ENCODE measurements at places on chromosomes 1 and 21.
A peak's percentile ranks its signal among the peaks of the same experiment; 100 is the strongest.

DNA sequence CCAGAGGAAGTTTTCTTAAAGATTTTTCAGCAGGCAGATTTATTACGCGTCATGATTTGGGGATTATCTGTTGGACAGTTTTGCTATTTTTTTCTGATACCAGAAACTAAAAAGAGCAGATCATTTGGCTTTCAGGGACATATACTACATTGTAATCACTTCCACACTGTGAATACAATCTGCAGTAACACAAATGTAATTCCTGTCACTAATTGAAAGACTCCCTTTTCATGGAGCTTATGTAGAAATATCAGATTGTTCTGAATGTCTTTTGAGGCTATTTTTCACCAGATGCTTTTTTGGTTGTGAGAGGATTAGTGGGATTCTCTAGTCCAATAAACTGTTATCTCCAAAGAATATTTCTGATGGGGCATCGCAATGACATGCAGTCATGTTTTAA, 464.2 kb downstream of the DISC1 start:
- DNase-seq, result no peak

DNA sequence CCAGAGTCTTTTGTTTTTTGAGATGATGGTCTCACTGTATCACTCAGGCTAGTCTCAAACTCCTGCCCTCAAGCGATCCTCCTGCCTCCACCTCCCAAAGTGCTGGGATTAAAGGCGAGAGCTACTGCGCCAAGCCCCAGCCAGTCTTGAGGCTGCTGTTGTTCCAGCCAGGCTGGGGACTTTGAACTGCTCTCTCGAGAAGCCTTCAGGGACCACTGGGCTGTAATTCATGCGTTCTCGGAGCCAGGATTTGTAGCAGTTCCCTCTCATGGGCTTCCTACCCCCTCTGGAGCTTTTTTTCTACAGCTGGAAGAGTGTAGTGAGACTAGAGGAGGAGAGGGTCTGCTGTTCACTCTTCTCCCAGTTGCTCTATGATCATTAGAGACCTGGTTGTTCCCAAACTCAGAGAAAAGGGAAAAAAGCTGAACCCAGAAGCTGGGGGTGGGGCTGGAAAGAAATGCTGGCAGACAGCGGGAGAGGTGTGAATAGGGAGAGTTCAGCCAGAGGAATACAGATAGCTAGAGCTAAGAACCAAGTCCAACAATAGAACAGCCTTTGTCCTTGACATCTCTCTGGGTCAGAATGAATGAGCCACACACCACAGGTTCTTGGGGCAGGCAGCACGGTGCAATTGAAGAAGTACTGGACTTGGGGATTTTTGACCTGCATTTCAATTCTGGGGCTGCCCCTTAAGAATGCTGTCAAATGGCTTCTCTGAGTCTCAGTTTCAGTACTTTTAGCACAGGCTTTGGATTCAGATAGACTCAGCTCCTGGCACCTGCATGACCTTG, 13.2 kb upstream of the SLC41A1 start:
- no peak for DNase-seq

GRCh38 chr1:200739702-200740570, 1.2 kb downstream of the CAMSAP2 start:
- no peak for DNase-seq

DNA sequence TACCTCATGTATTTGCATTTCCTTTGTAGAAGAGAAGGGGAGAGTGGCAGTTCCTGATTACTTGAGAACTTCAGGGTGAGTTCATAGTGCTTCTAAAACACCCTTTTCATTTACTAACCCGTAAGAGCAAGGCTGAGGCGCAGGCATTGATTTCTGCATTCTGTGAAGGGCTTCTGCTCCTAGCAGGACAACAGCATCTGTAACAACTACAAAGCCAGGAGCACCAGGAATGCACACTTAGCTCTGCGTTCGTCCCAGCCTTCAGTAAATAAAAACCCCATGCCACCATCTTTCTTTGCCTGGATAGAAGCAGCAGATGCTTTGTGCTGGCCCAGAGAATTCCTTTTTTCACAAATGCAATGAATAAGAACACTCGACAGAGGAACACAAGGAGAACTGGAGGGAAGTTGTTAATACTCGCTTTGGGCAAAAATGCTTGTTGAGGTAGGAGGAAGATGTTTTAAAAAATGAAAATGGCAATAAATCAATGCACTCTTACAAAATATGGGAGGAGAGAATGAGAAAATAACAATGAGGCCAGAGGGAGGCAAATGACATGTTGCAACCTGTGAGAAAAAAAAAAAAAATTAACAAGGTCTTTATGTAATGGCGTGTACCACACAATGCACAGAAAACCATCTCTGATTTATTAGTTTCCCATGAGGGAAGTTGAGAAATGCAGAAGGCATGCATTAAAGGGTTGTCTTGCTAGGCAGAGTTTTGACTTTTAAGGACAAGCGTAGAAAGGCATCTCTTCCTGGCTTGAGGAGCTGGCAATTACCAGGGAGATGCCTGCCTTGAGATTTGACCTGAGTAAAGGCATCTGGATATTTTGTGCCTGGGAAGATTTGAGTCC, 418.8 kb downstream of the DISC1 start:
- DNase-seq, result no peak

DNA sequence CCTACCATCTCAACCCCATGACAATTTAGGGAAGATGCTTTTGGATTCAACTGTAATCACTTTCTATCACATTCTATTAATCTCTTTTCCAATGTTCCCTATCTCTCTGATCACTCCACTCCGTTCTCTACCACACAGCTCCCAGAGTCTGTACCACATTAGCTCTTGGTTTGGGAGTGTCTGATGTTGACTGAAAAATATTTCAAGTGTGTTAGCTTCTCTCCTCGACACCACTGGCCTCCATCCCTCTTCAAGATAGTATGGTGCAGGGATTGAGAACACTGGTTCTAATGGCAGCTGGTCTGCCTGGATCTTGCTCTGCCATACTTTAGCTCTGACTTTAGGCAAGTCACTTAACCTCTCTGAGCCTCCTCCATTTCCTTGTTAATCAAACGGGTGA, 39.9 kb downstream of the ATP1A1 start:
- DNase-seq, result no peak

- DNase-seq, result no peak
Observed at GRCh38 chr1:154759196-154759595, 110.9 kb downstream of the KCNN3 start.

DNA sequence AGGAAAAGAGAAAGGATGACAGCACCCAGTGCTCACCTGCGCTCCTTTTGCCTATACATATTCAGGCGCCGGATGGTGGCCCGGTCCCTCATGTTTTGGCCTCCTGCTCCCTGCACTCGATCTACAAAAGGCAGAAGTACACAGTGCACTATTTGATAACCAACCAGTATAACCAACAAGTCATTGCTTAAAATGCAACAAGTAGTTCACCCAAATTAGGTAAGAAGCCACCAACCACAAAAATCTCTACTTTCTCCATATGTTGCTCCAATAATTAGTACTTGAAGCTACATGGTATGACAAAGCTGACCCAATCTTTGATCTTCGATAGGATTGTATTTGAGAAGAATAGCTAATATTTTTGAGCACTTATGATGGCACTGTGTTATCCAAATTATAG, 2.0 kb downstream of the GNL2 start:
- no peak for DNase-seq

- no peak for DNase-seq
Observed at GRCh38 chr1:55131218-55131617, 83.9 kb downstream of the USP24 start.

- DNase-seq, result no peak
Observed at GRCh38 chr1:43659212-43660166, 9.5 kb downstream of the KDM4A start.

DNA sequence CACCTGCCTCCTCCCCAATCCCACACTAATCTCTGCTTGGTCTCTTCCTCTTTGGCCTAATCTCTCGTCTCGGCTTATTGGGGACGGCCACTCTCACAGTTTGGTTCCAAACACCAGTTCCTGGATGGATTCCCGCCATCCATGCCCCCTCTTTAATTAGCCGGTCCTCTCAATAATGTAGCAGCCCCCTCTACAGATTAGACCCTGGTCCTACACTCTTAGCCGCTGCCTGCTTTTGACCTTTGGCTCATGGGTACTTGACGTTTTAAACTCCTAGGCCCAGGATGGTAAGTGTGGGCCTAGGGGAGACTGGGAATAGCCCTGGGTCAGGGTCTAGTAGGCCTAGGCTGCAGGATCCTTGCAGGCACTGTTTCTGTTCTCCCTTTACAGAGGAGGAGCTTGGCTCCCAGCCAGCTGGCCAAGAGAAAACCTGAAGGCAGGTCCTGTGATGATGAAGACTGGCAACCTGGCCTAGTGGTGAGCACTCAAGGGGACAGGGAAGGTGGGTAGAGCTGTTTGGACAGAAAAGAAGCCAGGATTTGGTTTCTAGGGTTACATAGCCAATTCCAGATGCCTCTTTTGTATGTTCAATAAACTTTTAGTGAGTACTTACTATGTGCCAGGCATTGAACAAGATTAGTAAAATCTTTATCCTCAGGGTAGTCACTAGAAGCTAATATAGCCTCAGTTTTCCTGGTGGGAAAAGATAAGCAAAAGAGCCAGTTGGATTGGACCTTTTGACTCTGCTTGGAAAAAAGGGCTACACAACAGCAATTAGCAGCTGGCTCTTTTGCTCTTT, 758 bp downstream of the RAD54L start:
- no peak for DNase-seq

DNA sequence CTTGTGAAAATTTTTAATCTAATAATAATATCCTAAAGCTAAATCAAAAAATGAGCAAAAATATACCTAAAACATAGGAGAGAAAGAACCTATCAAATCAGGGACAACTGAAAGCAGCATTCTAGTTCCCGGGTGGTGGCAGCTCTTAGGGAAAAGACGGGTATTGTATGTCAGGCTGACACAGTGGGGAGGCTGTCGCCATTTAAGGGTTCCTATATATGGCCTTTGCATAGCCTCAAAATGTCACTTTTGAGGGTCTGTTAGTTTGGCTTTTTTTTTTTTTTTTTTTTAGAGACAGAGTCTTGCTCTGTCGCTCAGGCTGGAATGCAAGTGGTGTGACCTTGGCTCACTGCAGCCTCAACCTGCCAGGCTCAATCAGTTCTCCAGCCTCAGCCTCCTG, 6.0 kb downstream of the CLSTN1 start:
- no peak for DNase-seq

DNA sequence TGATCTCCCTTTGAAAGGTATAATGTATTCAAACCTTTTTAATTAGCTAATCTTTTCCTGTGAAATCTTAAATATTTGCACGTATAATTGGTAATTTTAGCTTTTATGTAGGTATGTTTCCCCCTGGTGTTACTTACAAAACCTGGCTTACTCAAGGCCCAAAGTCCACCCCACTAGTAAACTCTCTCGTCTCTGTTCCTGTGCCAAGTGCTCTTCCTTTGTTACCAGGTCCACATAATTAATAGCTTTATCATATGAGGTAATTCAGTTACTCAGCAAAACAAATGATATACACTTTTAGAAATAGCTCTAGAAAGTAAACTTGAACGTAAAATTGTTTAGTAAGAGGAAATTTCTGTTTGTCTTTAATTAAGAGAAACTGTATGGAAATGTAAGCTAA, 36.7 kb downstream of the NFIA start:
- no peak for DNase-seq

GRCh38 chr1:64171246-64171645, 32.2 kb upstream of the UBE2U start:
- DNase-seq, result no peak

DNA sequence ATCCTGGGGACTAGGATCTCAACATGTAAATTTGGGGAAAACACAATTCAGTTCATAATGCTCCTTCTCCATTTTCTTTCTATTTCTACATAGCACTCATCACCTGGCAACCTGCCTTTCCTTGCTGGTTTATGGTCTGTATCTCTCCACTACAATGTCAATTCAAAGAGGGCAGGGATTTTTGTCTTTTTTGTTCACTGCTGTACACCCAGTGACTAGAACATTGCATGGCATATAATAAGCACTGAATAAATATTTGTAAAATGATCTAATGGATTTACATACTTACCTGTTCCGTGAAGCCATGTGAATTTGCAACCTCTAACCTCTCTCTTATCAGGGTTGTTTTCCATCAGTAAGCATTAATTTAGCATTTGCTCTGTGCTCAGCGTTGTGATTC, 27.4 kb upstream of the TBX15 start:
- no peak for DNase-seq

- DNase-seq, result no peak
Observed at GRCh38 chr1:173853074-173853473, 14.7 kb downstream of the GAS5 start.

DNA sequence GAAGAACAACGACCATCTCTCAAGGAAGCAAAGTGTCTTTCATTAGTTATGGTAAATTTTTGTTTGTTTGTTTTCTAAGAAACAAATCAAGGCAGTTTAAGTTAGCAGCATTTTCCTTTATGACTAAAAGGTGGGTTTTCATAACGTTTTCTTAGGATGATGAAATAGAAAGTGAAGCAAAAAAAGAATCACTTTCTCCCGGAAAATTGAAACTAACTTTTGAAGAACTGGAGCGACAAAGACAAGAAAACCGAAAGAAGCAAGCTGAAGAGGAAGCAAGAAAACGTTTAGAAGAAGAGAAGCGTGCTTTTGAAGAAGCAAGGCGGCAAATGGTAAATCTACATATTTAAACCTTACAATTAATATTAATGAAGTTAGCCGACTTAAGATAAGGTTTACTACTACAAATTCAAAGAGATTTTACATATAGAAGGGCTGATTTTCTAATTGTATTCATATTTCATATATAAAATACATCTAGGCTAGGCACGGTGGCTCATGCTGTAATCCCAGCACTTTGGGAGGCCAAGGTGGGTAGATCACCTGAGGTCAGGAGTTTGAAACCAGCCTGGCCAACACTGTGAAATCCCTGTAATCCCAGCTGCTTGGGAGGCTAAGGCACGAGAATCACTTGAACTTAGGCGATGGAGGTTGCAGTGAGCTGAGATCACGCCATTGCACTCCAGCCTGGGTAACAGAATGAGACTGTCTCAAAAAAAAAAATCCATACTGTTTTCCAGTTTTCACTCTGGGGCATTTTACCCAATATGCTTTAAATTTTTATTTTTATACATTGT, 38.3 kb downstream of the NEXN start:
- DNase-seq, result peak; percentile 38

GRCh38 chr1:240232530-240232929, 140.8 kb downstream of the FMN2 start:
- DNase-seq, result no peak

- no peak for DNase-seq
Observed at GRCh38 chr1:227828786-227829185, 13.3 kb downstream of the PRSS38 start.

DNA sequence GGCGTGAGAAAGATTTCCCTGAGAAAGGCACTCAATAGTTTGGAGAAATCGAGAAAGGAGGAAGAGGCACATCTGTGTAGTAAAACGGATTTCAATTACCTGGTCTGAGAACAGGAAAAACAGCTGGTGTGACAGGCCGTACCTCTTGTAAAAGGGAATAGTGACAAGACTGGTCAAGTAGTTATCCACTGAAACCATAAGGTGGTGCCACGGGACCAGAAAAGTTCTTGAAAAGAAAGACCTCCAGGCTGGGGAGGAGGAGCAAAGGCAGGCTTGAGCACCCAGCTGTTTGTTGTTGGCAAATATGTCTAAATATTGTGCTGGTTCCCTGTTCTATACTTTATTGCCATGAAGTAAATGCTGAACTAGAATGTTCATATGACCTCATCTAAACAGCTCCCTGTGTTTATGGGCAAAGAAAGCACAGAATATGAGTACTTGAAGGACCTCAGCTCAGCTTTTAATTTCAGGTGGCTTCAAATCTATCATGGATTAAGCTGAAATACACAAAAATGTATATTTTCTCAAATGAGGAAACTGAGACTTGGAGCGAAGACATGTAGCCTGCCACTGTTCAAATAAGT, 4.0 kb downstream of the HAO2 start:
- DNase-seq, result no peak
